Esophagus squamous epithelium (tissue), 5 donors: ENCODE measurements at places on chromosomes 5 and 9.

DNA sequence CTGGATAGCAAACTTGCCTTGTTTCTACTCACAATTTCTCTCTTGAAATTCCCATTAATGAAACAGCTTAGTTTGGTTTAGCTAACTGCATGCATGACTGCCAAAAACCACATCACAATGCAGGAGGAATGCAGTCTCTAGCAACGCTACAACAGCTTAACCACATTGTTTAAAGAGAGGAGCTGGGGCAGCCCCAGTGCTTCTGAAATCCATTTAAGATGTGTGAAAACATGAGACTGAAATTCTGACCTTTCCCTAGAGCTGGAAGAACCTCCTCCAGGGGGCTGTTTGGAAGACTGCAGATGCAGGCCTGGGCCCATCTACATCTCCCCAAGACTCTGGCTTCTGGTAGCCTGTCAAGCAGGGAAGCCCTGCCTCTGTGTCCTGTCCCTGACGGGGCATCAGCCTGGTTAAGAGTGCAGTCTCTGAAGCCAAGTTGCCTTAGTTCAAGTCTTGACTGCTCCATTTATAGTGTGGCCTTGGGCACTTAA is 157.1 kb downstream of the ZNF462 start:
- H3K4me1 ChIP-seq: peaks cover 20% of the 10 kb centered on the region
- H3K4me3 ChIP-seq: no peak overlapping the region
- no peaks in the 10 kb centered on the region for H3K36me3 ChIP-seq
- no peak for DNase-seq
- H3K27me3 ChIP-seq: no peaks in the 10 kb centered on the region
- H3K27ac ChIP-seq: no peak overlapping the region

- no peak for DNase-seq
- H3K36me3 ChIP-seq: no peaks in the 10 kb centered on the region
- H3K27me3 ChIP-seq: no peaks in the 10 kb centered on the region
- H3K27ac ChIP-seq: no peak overlapping the region
- H3K4me1 ChIP-seq: peaks cover 7% of the 10 kb centered on the region
These were observed 17.9 kb upstream of the MSMP start for GRCh38 chr9:35771943-35772342.

DNA sequence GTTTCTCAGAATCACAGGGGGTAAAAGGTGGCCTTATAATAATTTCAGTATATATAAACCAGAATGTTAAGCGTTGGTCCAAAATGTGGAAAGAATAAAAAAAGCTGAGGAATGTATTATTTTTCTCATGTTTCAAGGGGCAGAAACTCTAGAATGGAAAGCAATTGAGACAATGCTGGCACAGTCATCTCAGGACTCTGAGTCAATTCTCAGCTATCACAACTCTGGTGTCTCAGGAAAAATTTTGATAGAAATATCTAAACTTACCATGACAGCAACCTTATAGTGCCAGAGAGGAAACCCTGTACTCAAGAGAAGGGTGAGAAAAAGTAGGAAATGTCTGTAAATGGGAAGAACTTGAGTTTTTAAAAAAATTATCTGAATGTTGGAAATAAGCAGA is 1189.4 kb upstream of the NUDT12 start:
- H3K27ac ChIP-seq: no peak overlapping the region
- H3K4me1 ChIP-seq: no peaks in the 10 kb centered on the region

- peaks cover 98% of the 10 kb centered on the region for H3K36me3 ChIP-seq
- H3K4me1 ChIP-seq: peaks cover 35% of the 10 kb centered on the region
- no peak overlapping the region for H3K4me3 ChIP-seq
These were observed 13.4 kb downstream of the SQSTM1 start for GRCh38 chr5:179834120-179834519.

- no peaks in the 10 kb centered on the region for H3K36me3 ChIP-seq
- no peaks in the 10 kb centered on the region for H3K4me1 ChIP-seq
- H3K27me3 ChIP-seq: no peaks in the 10 kb centered on the region
These were observed 126.8 kb upstream of the FBXL7 start for GRCh38 chr5:15373151-15373550.
